Myocyte (in vitro differentiated cells): ENCODE measurements at places on chromosomes 7 and 10.

DNA sequence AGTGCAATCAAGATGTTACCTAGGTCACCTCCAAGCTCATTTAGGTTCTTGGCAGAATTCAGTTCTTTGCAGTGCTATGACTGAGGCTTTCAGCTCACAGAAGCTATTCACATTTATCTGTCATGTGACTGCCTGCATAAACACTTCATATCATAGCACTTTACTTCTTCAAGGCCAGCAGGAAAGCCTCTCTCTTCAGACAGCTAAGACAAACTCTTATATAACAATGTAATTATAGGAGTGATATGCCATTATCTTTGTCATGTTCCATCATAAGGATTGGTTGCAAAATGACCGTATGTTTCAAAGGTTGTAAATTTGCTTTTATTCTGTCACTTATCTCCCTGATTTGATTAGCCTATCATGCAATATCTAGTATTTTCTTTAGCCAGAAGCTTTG, 78.8 kb upstream of the TMEM196 start:
- no peak for DNase-seq

GRCh38 chr7:44463169-44463808, 27.2 kb downstream of the NUDCD3 start:
- peak; percentile 80 for DNase-seq

DNA sequence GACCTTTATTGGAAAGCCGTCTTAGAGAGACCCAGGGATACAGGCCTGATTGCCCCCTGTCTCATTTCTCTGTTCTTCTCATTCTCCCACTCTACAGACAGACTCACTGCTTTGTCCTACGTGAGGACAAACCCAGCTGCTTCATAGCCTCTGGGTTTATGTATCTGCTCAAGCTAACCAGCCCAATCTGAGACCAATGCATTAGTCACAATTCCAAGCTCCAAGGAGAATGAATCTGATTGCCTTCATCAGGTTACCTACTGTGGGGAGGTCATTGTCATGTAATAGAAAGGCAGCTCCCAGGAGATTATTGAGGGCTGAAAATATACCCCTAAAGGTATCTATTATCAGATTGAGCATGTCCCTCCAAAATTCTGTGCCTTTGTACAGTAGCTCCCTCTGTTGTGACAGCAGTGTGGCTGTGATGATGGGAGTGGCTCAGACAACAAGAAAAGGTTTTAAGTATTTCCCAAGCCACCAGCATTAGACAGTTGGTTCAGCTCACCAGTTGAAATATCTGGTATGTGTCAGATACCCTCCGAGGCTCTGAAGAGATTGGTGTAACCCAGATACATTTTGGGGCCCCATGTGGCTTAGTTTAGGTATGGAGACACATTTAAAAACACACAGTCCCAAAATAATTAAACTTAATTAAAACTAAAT, 123.1 kb upstream of the EEPD1 start:
- peak; percentile 66 for DNase-seq

- no peak for DNase-seq
These were observed 15.9 kb downstream of the URGCP start for GRCh38 chr7:43890468-43890867.
